Renal cortical epithelial cell (primary cell): ENCODE measurements at places on chromosomes 13 and 19.

GRCh38 chr13:58992478-58993042 lies 1171.2 kb downstream of the DIAPH3 start:
- DNase-seq: peak; percentile 60

- DNase-seq: no peak
Observed at GRCh38 chr13:48857576-48857975, 118.1 kb upstream of the FNDC3A start.

GRCh38 chr13:51976423-51976822 lies 34.8 kb downstream of the ATP7B start:
- DNase-seq: no peak

DNA sequence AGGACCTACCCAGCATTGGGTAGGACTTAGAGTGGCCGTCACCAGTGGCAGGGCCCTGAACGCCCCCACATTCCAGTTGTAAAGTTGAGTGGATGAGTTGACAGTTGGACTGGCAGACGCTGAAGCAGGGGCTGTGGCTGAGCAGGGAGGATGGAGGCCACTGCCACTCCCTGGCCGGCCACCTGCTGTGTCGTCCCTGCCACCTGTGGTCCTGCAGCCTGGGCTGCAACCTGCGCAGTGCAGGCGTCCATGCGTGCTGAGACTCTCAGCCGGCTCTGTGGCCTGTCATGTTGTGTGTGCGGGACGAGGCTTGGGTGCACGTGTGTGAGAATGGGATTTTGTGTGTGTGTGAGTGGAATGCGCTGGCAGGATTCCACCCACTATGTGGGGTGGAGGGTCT lies 80.8 kb downstream of the SCGB2B2 start:
- DNase-seq: no peak

DNA sequence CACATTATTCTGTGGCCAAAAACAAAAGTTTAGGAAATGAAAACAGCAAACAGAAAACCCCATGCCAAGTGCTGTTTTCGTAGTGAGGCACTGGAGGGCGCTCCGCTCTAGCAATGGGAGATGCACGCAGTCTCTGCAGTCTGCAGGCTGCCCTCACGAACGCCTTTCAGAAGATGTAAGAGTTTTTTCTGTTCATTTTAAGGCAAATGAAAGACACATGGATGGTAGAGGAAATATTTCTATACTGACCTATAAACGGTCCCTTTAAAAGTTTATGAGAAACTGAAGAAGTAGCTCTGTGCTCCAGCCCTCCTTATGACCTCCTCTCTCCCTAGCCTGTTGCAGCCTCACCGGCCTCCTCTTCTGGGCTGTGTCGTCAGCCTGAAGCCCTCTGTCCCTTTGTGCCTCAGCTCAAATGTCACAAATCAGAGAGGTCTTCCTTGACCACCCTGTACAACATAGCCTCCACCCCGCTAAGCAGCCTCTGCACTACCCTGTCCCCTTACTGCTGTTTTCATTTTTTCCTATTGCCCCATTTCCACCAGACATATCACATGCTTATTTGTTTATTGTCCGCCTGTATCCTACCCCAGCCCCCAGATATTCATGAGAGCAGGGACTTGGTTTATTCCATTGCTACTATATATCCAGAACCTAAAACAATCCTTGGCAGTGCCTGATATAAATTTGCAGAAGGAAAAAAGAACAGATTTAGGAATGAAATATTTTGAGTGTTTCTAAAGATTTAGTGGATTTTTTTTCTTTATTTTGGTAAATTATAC lies 116.4 kb downstream of the TM9SF2 start:
- DNase-seq: peak; percentile 49

DNA sequence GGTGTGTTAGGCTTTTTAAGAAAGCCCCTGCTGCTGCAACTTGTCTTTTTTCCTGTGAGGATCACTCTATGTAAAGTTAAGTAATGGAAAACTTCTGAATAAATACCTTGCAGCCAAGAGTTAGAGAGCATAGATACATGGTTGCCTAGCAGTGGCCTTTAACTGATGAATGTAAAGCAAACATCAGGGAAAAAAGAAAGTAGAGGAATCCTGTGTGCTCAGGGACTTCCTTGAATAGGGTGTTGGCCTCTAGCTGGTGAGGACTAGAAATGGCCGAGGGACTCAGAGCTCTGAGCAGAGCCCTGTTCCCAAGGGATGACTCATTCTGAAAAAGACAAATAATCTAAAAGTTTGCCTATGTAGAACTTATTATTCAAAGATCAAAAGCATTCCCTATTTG lies 135.7 kb downstream of the MIPEP start:
- peak; percentile 72 for DNase-seq

GRCh38 chr13:108249150-108249549 lies 20.4 kb upstream of the TNFSF13B start:
- no peak for DNase-seq

DNA sequence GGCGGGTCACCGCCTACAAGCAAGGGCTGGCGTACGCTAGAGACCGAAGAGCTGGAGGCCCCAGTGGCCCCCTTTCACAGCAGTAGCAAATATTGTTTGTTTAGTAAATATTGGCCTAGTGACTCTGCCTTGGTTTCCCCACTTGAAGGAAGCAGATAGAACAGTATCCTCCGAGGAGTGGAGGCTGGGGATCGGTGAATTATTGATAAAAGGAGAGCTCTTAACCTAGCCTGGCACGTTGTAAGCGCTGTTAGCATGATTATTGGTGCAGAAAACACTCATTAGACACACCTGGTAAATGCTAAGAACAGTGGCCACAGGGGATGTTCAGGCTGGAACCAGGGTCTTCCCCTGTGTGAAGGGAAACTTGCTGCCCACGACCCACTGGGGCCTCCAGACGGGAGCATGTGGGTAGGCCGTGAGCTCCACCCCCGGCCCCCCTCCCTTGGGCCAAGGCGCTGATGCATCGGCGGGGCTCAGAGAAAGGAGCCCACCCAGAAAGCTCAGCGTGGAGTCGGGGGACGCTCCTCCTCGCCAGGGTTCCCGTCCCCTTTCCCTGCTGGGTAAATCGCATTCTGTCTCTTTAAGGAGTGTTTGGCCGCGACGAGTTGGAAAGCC lies 2.3 kb downstream of the IER2 start:
- no peak for DNase-seq

DNA sequence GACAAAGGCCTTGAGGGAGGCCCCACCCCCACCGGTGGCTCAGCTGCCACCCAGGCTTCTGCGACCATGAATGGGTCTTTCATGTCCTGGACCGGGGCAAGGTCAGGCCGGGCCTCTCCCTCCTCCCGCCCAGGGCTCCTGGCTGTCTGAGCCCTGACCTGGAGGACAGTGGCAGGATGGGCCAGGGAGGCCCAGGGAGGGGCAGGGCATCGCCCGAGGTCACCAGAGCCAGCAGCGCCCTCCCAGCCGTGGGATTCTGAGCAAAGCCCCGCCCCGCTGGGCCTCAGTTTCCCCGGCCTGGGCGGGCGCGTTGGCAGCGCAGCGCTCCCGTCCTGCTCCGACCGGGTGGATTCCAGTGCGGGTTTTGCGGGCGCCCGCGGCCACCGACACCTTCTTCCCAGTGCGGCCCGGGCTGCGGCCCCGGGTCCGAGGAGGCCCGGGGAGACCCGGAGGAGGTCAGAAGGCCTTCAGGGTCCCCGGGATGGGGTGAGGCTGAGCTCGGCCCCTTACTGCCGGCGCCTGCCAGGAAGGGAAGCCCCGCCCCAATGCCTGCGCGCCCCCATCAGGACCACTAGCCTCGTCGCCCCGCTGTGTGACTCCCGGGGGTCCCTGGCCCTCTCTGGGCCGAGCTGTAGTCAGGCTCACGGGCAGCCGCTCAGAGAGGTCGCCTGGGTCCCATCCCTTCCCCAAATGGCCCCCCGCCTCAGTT lies 24.6 kb upstream of the SEMA6B start:
- no peak for DNase-seq

DNA sequence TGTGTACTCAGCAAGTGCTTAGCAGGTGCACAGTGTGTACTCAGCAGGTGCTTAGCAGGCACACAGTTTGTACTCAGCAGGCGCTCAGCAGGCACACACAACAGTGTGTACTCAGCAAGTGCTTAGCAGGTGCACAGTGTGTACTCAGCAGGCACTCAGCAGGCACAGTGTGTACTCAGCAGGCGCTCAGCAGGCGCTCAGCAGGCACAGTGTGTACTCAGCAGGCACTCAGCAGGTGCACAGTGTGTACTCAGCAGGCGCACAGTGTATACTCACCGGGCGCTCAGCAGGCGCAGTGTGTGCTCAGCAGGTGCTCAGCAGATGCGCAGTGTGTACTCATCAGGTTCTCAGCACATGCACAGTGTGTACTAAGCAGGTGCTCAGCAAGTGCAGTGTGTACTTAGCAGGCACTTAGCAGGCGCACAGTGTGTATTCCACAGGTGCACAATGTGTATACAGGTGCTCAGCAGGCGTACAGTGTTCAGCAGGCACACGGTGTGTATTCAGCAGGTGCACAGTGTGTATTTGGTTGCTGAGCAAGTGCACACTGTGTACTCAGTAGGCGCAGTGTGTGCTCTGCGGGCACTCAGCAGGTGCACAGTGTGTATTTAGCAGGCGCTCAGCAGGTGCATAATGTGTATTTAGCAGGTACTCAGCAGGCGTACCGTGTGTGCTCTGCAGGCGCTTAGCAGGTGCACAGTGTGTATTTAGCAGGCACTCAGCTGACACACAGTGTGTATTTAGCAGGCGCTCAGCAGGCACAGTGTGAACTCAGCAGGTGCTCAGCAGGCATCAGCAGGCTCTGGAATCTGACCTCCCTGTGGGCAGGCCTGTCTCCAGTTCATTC lies 15.1 kb downstream of the CRTC1 start:
- no peak for DNase-seq

DNA sequence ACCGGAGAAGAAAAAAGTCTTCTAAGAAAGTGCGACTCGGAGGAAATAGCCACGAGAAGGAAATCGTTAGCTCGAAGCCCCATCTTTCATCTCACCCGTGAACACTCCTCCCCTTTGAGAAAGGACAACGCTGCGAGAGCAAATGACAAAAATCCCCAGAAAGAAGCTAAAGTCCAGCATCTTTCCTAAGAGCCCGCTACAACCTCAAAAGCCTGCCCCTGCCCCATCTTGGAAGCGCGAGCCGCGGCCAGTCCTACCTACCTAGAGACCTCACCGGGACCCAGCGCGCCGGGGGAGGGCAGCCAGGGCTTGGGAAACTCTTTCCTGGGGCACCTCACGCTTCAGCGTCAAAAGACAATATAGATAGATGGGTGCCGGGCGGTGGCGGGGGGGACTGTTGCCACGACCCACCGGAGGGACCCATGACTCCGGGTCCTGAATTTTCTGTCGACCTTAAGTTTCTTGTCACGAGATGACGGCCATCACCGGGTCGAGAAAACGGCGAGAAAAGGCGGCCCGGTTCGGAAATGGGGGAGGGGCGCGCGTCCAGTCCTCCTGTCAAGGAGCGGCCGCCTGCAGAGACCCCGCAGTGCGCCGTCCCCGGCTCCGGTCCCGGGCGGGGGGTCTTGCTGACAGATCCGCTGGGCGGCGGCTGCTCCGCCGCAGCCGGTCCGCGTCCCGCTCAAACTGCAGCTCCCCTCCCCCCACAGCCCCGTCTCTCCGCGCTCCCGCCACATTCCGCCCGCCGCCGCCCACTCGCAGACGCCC lies 65.9 kb downstream of the KCNRG start:
- no peak for DNase-seq

DNA sequence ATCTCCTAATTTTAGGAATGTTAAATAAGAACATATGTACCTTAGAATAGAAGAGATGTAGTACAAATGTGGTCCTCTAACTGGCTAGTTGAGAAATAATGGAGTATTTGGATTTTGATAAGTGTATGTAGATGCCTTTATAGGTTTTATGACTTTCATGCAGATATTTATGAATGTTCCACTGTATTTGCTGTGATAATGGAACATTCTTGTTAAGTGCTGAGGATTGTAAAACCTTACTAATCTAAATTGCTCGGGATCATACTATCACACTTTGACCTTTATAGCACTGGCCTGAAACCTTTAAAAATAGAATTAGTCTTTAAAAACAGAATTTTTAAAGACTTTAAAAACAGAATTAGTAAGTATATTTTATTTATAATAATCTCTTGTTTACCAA lies 135.1 kb downstream of the LMO7 start:
- DNase-seq: no peak

DNA sequence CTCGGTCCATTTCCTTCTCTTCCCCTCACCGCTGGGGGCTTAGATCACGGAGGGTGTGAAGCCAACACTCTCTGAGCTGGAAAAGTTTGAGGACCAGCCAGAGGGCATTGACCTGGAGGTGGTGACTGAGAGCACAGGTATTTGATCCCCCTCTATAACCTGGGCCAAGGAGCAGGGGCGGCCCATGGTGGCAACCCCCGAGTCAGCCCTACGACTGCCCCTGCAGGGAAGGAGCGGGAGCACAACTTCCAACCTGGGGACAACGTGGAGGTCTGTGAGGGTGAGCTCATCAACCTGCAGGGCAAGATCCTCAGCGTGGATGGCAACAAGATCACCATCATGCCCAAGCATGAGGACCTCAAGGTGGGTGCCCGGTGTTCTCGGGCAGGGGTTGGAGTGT lies 11.6 kb upstream of the TIMM50 start:
- DNase-seq: no peak

- no peak for DNase-seq
Observed at GRCh38 chr13:89878904-89879303, 1468.6 kb upstream of the MIR17HG start.

GRCh38 chr13:109586509-109587346 lies 199.7 kb downstream of the IRS2 start:
- peak; percentile 2 for DNase-seq

GRCh38 chr13:113367020-113367560 lies 3.2 kb upstream of the GRTP1 start:
- DNase-seq: no peak

DNA sequence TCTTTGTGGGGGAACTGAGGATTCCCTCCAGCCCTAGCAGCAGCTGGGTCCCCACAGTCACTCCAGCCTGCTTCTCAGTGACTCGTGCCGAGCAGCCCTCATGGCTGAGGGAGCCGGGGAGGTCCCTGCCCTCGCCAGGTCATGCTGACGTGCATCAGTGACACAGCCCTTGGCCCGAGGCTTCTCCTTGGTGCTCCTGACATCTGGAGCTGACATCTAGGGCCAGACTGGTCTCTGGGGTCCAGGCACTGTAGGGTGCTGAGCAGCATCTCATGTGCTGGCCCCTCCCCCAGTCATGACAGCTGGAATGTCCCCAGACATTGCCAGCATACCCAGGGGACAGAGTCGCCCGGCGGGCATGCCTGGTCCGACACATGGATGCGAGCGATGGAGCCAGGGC lies 14.4 kb downstream of the COMP start:
- DNase-seq: no peak

DNA sequence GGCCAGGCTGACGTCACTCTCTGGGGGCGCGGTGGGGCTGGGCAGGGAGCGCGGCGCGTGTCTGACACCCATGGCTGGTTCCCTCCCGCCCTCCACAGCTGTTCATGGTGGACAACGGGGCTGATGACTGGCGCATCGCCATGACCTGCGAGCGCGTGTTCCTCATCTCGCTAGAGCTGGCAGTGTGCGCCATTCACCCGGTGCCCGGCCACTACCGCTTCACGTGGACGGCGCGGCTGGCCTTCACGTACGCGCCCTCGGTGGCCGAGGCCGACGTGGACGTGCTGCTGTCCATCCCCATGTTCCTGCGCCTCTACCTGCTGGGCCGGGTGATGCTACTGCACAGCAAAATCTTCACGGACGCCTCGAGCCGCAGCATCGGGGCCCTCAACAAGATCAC lies 14.7 kb downstream of the KCNN1 start:
- DNase-seq: no peak

- peak; percentile 98 for DNase-seq
Observed at GRCh38 chr13:44815623-44816022, 173.6 kb downstream of the NUFIP1 start.

- peak; percentile 100 for DNase-seq
Observed at GRCh38 chr13:66635526-66635925, 594.6 kb downstream of the PCDH9 start.

- DNase-seq: no peak
Observed at GRCh38 chr19:35703343-35703742, 1.0 kb upstream of the ZBTB32 start.
